Common myeloid progenitor, CD34-positive (primary cell): ENCODE measurements at places on chromosomes 16 and 17.

DNA sequence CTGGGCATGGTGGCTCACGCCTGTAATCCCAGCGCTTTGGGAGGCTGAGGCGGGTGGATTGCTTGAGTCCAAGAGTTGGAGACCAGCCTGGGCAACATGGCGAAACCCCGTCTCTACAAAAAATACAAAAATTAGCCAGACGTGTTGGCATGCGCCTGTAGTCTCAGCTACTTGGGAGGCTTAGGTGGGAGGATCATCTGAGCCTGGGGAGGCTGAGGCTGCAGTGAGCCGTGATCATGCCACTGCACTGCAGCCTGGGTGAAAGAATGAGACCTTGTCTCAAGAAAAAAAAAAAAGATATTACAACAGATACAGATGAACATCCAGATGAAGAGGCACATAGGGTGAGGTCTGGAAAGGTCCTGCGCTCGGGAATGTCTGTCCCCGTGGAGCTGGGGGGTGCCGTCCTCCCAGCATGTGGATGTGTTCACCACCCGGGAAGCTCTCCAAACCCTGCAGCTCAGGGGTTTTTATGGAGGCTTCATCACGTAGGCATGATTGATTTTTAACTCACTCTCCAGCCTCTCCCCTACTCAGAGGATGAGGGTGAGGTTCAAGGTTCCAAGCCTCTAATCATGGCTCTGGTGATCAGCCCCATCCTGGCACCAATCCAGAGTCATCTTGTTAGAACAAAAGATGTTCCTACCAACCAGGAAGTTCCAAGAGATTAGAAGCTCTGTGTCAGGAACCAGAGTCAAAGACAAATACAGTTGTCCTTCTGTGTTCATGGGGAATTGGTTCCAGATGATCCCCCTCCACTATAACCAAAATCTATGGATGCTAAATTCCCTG, 85.0 kb upstream of the DNAJA2 start:
- no peak for DNase-seq

DNA sequence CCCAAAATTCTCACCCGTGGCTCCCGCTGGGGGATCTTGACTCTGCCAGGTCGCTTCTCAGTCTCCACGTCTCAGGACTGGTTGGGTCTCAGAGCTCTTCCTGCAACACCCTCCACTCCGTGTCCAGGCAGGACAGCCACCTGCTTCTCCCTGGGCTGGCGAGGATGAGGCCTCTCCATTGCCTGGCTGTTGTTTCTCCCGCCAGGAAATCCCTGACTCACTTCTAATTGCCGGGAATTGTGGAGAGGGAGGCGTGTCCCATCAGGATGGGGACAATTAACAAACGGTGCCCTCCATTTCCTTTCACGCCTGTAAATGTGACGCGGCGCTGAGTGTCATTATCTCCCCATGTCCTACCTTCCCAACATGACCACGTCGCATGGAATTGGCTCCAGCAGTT, 204.5 kb downstream of the RBFOX3 start:
- DNase-seq, result no peak

- DNase-seq, result no peak
Observed at GRCh38 chr17:59356543-59357218, 25.2 kb downstream of the YPEL2 start.

DNA sequence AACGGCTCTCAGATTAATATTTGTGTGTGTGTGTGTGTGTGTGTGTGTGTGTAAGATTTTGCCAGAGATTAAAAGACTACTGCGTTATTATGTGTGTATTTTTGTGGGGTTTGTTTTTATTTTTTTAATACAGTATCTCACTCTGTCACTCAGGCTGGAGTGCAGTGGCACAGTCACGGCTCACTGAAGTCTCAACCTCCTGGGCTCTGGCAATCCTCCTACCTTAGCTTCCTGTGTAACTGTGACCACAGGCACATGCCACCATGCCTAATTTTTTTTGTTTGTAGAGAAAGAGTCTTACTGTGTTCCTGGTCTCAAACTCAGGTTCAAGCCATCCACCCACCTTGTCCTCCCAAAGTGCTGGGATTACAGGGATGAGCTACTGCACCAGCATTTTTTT, 87.2 kb downstream of the CYB561 start:
- DNase-seq, result no peak

GRCh38 chr17:82110298-82110697, 12.3 kb upstream of the FASN start:
- DNase-seq, result no peak

GRCh38 chr16:89040391-89040790, 53.3 kb upstream of the ACSF3 start:
- DNase-seq, result no peak

DNA sequence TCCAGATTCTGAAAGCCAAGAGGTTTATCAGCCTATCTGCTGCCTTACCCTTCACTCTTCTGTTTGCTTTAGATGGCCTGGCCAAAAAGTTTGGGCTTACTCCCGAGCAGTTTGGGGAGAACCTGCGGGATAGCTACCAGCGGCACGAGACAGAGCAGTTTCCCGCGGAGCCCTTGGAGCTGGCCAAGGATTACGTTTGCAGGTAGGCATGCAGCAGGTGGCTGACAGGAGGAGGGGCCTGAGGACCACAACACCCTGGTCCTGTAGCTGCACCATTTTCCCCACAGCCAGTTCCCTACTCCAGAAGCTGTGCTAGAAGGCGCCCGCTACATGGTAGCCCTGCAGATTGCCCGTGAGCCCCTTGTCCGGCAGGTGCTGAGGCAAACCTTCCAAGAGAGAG, 20.6 kb downstream of the SUPT6H start:
- DNase-seq, result no peak

DNA sequence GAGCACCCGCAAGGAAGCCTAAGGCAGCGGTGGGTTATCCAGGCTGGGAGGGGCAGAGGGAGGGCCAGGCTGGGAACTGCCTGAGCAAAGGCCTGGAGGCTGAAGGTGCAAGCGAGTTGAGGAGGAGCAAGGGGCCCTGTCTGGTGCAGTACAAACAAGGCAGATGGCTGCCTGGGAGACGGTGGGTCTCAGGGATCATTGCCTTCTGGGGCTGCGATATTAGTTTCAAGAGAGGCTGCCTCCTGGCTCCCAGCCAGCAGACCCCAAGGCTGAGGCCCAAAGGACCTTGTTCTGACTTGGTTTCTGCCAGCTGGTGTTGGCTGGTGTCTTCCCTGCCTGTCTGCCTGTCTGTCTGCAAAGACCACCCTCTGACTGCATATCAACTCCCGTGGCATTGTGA, 154.0 kb downstream of the IRF8 start:
- DNase-seq, result no peak

DNA sequence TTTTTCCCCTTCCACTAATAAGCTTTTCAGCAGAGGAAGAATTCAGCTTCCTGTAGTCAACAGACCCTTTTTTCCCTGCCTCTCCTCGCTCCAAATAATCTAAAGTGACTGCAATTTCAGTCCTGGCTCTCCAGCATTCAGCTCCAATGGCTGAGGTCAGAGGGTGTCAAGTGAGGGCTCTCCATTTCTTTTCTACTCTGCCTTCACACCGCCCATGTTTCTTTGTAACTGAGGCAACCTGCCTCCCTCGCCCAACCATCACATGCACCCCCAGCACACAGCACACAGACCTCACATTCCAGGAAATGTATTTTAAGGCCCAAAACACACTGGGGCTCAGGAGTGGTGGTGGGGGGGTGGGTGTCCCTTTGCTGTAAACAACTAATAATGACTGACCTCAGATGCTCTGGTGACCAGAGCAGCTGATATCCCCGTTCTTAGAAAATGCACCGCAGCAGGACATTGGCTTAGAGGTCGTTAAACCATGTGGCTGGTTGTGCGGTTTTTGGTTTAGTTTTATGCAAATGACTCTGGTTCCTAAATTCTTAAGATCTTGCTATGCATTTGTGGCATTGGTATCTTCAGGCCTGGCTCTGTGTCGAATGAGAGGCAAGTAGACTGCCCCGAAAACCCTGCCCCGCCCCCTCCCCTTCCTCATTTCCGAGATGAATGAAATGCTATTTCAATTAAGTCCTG, 203.6 kb downstream of the ZFHX3 start:
- peak; percentile 43 for DNase-seq

GRCh38 chr16:67184995-67185650, 1.4 kb upstream of the MATCAP1 start:
- peak; percentile 87 for DNase-seq

DNA sequence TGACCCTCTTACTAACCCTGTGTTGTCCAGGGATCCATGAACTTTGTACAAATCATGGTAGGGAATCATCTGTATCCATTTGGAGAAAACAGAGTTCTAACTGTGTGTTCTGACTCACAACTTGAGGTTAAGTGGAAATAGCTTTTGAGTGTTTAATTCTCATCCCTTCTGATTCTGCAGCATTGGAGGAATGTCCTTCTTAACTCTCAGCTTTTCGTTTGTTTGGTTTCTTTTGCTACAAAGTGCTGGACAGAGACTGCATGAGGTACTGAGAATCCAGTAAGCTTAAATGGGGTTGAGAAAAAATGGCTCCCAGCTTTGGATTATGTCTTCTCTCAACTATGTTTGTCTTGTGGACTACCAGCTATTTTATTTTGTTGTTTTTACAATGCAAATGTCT, 352.1 kb upstream of the KIF2B start:
- no peak for DNase-seq

DNA sequence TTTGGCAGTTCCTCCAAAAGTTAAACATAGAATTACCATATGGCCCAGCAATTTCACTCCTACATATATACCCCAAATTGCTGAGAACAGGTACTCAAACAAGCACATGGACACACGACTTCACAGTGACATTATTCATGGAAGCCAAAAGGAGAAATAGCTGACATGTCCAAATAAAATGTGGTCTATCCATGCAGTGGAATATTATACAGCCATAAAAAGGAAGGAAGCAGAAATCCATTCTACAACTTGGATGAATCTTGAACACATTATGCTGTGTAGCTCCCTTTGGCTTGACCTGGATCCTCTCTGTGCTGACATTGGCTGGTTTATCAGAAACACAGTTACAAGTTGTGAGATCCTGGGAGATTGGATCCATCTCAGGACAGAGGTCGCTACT, 370.9 kb upstream of the EEF2KMT start:
- no peak for DNase-seq

DNA sequence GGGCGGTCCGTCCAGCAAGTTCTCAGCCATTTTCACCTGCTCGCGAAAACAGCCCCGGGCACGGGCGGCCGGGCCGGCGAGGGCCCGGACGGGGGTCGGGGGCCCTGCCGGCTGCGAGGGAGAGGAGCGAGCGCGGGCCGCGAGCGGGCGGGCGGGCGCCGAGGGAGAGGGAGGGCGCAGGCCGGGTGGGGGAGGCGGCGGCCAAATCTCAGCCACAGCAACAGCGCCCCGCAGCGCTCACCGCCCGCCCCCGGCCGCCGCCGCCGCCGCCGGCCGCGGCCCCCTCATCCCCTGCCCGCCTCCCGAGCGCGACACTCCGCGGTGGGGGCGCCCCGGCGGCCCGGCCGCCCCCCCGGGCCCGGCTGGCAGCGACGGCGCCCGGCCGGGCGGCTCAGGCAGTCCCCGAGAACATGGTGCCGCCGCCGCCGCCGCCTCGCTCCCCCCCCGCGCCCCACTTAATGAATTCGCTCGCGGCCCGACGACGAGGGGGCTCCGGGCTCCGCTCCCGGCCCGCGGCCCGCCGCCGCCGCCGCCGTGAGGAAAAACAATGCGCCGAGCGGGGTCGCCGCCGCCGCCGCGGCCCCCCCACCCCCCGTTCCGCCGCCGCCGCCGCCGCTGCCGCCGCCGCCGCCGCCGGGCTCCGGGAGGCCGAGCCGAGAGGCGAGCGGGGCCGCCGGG, 487 bp downstream of the CREBBP start:
- peak; percentile 76 for DNase-seq

DNA sequence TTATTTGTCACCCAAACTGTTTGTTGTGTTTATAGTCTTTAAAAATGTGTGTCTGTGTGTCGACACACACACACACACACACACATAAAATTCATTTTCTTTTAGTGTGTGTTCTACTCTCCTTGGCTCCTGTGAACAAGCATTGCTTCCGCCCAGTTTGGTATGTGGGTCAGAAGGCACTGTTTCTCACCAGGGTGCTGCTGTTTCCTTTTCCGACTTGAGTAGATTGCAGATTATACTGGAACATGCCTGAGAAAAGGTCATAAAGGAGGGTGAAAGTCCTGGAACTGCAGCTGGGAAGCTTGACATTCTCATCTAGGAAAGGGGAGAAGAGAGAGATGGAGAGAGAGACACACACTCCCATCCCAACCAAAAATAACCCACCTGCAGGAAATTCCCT, 330.3 kb downstream of the BCAS3 start:
- DNase-seq, result no peak

DNA sequence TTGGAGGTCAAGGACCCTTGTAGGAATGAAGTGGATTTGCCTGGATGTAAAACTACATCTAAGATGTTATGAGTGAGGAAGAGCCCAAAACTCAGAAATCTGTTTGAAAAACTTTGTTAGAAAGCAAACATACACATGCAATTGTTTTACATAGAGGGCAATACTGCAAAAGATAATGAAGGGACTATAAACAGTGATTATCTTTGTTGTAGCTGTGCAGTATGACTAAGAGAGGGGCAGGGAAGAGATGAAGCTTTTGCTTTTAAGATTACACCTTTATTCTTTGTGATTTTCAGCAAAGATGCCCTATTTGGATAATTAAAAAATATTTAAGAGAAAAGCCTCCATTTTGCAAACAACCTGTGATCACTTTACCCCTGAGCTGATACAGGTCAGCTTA, 839.9 kb upstream of the RBFOX1 start:
- DNase-seq, result no peak

DNA sequence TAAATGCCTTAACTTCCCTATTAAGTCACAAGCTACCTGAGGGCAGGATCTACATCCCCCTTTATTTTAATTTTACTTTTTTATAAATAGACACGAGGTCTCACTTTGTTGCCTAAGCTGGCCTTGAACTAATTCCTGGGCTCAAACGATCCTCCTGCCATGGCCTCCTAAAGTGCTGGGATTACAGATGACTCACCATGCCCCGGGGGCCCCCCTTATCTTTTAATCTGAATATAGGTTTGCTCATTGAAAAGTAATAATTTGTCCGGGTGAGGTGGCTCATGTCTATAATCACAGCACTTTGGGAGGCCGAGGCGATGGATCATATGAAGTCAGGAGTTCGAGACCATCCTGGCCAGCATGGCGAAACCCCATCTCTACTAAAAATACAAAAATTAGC, 14.2 kb downstream of the ETV4 start:
- DNase-seq, result no peak

GRCh38 chr16:55543472-55543871, 23.0 kb upstream of the CAPNS2 start:
- DNase-seq, result no peak

DNA sequence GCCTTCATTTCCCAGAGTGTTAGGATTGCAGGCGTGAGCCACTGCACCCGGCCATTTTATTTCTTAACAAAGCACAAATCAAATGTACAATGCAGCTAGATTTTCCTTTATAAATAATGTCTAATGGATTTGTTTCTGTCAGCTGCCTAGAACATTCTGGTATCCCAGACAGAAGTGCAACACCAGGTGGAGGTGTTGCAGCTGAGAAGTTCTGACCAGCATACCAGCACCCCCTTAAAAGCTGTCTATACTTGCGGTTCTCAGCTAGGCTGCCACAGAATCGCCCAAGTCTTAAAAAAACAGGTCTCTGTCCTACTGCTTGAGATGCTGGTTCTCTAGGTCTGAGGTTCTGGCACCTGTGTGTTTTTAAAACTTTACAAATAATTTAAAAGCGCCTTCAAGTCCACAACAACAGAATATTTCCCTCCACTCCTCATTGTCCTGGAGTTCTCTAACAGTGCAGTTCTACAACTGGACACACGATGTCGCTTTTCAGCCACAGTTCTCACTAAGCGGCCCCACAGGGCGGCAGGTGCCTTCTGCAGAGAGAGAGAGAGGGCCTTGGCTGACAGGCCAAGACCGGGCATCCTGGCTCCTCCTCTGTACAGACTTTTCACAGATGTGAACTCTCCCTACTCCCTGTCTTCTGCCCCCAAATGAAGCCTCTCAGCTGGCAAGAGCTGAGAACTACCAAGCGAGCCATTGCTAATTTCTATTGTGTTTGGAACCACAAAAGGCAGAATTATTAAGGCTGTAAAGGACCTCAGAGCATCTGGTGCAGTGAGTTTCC, 32.6 kb upstream of the MEOX1 start:
- peak; percentile 85 for DNase-seq
